Activated CD4-positive, alpha-beta T cell treated with anti-CD3 and anti-CD28 coated beads for 4 hours (primary cell): ENCODE measurements at places on chromosomes 13 and 19.
A peak's percentile ranks its signal among the peaks of the same experiment; 100 is the strongest.

DNA sequence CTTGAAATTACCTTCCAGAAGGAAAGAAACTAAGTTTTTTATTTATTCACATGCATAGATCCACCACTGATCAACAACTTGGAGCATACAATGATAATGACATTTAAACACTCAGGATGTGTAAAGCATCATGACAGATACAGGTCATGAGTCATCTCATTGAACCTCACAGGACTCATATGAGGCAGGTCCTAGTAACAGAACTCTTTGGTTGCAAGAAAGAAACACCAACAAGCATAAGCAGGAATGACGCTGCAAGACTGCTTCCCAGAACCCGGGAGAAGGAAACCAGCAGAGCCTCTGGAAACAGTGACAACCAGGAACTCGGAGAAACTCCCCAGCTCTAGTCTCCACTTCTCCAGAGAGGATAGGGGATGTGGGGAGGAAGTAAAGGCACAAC lies 60.8 kb upstream of the IPO5 start:
- DNase-seq: no peak

GRCh38 chr13:108269601-108270328 lies at the start of gene TNFSF13B:
TSS of gene TNFSF13B (plus strand) at chr13:108269718. CDS start at chr13:108269896, 178 bp downstream.
- DNase-seq: peak; percentile 32

DNA sequence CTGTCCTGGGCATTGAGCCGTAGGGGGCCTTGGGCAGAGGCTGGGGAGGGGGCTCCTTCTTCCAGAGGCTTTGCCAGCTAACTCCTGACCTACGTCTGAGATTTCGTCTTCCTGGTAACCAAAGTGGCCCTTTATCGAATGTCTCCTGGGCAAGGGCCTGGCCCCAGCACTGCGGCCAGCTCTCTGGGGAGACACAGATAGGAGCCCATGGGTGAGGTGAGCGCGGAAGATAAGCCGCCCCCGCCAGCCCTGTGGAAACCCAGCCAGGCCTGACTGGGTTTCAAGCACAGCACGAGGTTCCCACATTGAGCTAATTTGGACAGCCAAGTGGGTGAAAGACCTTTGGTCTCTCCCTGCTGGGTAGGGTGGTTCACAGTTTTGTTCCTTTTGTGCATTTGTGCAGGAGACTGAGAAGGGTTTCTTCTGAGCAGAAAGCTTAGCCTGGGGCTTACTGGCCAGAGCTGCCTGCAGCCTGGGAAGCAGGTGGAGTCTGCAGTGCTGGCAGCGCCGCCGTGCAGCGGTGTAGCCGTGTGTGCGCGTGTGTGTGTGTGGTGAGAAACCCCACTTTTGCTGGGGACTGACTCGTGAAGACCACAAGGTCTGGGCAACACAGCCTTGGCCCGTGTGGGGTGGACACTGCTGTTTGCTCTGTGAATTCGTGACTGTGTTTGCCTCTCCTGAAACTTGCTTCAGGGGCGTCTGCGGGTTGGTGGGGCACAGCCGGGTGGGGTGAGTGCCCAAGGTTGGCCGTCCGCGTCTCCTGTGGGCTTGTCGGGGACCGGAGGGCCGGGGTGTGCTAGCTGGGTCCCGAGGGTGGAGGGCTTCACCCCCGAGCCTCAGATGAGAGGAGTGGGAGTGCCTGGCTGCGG lies 2.5 kb downstream of the BSG start:
- no peak for DNase-seq

DNA sequence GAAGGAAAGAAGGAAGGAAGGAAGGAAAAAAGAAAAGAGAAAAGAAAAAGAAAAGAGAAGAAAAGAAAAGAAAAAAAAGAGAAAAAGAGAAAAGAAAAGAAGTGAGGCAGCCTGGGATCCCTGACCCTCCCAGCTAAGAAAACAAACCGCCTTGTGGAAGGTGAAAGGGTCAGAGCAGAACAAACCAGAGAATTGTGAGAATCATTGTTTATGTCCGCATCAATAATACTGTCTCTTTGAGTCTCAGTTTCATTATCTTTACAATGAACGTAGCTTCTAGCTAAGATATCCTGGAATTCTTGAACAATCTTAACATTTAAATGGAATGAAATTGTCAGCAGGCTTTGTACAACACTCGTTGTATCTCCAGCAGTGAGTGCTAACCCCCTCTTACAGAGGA lies 66.4 kb upstream of the SERP2 start:
- no peak for DNase-seq

DNA sequence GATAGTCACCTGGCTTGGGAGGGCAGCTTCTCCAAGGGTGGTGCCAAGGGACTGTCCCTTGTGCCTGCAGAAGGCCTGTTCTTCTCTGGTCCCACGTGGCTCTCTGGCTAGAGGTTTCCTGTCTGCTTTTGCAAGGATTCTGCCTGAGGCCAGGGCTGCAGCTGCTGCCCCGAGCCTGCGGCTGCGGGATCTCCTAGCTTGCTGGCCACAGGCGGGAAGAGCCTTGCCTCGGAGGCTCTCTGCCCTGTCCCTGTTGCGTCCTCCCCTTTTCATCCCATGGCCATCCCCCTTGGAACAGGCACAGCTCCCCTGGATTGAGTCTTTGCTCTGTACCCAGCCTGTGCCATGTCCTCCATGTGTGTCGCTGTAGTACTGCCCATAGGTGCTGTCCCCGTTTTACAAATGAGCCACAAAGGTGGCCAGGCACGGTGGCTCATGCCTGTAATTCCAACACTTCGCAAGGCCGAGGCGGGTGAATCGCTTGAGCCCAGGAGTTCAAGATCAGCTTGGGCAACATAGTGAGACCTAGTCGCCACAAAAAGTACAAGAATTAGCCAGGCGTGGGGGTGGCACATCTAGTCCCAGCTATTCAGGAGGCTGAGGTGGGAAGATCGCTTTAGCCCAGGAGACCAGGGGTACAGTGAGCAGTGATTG lies 9.1 kb downstream of the IRF3 start:
- no peak for DNase-seq

DNA sequence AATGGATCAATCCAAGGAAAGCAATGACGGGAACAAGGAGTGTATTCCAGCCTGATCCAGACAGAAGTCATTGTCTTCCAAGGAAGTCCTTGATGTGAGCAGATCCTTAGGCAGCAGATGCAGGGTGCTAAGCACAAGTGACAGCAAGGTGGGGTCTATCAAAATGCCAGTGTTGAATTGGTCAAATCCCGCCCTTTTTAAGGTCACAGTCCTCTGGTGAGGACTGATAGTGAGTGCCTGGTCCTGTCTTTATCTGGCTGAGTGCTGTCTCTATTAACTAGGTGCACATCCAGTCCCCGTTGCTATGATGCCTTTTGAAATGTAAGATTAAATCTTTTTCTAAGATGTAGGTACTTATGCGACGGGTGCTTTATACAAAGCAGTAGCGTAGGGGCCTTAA lies 1.3 kb upstream of the LAMP1 start:
- DNase-seq: no peak

DNA sequence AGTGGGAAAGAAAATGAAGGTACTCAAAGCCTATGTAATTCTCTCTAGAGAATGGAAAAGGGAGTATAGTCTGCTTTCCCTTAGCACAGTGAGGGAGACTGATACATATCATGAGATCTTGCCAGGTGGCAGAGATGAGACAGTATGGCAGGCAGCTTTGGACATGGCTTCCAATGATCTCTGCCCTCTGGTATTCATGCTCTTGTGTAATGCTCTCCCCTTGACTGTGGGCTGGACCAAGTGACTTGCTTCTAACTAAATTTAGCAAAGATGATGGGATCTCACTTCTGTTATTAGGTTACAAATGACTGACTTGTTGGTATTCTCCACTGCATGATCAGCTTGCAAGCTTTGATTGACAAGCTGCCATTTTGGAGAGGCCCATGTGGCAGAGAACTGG lies 10.2 kb downstream of the ZNF132 start:
- DNase-seq: no peak

- DNase-seq: peak; percentile 73
Observed at GRCh38 chr19:19540064-19540714, 2.1 kb downstream of the CILP2 start.

DNA sequence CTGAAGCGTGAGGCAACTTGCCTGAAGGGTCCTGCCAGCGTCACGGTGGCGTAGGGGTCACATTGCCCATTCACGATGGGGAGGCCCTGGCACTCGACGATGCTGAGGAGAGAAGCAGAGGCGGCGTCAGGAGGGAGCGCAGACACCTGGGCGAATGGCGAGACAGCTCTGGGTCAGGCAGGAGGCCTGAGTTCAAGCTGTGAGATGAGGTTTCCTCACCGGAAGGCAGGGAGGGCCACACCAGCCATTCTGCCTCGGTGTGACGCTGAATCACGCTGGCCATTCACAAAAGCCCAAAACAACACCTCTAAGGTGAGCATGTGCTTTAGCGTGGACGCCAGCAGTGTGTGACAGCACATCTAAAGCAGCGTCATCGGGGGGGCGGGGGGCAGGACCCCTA lies 54.0 kb upstream of the C13orf46 start:
- DNase-seq: no peak
